Amniotic stem cell (primary cell): ENCODE measurements at places on chromosomes 4 and X.

- no peak for DNase-seq
These were observed 305.3 kb downstream of the PRR32 start for GRCh38 chrX:127124871-127125270.

- no peak for DNase-seq
These were observed 49.1 kb downstream of the TMEM165 start for GRCh38 chr4:55444827-55445226.

- peak; percentile 32 for DNase-seq
These were observed 574.3 kb upstream of the DIPK2B start for GRCh38 chrX:45774961-45775360.

- DNase-seq, result no peak
These were observed 123.5 kb upstream of the BMPR1B start for GRCh38 chr4:94634271-94634670.
